ENCODE measurements at places on chromosomes 1 and 21.

GRCh38 chr1:230248016-230248888 lies 177.9 kb downstream of the PGBD5 start:
- no peak for DNase-seq

DNA sequence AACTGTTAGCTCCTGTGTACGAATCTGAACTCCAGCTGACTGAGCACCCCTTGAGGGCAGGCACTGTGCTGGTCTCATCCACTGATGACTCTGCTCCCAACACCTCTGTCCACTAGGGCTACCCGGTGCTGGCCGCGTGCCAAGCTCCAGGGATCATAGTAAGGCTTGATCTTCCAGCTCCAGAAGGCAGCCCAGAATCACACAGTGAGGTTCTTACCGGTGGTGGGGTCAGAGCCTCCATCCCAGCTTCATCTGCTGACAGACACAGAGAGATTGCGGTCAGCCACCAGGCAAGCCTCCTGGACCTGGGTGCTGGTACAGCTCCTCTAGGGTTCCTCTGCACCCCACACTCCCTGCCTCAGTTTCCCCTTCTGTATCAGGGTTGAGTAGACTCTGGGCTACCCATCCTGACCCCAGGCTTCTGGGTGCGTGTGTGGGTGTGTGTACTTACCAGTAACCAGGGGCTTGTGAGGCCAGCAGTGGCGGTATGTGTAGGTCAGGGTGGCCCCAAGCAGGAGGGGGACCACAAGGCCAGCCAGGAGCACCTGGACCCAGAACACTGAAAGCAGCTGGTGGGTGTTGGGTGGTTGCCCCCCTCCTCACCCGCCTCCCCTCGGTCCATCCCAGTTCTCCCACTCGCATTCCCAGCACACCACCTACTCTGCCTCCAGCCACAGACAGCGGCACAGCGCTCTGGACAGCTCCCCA lies 3.4 kb downstream of the TNFRSF25 start:
- no peak for DNase-seq

DNA sequence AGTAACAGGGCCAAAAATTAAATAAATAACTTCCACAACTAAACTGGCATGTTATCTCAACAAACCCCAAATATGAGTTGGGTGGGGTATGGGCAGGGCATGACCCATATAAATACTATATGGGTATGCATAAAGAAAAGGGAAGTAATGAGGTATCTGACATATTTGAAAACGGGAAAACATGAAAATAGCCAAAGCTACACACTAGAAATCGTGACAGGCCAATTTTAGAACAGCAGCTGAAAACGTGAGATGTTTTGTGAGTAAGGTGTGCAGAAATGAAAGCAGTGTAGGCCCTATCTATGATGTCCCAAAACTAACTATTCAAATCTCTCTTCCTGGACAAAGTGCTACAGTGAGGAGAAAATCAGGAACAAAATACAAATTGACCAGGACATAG lies 537.9 kb upstream of the NR5A2 start:
- no peak for DNase-seq

GRCh38 chr1:119838236-119838635 lies 27.0 kb upstream of the REG4 start:
- DNase-seq: no peak

- no peak for DNase-seq
Observed at GRCh38 chr1:206112600-206113301, 4.4 kb downstream of the AVPR1B start.

GRCh38 chr1:207028884-207029650 lies 3.5 kb downstream of the C1orf116 start:
- no peak for DNase-seq

DNA sequence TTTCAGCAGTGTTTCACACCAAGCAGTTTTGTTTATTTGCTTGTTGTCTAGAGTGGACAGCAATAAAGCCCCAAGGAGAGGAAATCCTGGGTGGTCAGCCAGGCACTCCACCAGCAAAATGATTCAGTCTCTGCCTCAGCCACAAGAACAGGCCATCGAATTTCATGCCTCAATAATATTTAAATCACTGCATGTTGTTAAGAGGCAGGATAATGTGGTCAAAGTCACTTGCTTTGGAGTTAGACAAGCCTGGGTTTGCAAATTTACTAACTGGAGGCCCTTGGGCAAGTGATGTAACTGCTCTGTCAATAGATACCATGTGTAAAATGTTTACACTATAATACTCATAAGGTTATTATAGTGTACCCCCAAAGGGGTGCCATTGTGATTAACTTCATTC lies 349.6 kb downstream of the LMO4 start:
- no peak for DNase-seq

DNA sequence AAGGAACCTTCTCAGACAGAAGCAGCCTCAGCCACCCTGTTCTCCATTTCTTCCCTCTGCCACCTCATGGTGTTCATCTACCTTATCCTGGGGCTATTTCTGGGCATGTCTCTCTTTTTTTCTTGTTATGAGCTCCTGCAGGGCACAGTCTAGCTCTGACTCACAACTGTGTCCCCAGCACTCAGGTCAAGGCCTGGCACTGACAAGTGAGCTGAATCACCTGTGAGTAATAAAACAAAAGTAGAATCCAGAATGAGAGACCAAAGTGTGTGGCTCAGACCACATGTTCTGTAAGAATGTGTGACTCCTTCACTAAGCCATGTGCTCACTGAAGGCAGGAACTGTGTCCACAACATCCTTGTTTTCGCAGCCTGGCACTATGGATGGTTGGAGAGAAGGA lies 23.2 kb downstream of the C1orf94 start:
- no peak for DNase-seq

DNA sequence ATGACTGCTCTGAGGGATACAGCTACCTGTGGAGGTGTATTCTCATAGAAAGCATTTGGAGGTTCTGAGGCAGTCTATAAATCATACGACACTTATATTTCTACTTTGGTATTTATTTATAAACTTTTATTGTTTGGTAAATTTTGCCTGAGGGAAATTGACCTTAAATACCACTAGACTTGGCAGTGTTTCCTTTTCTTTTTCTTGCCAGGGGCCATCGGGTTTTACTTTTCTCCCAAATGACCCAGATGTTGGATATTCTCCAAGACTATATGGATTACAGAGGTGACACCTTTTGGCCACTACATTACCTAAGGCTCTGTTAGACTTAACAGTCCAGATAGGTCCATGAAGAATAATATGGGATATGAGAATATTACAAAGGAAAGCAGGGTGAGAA lies 28.2 kb downstream of the CHD1L start:
- DNase-seq: no peak

- no peak for DNase-seq
Observed at GRCh38 chr1:195761104-195761503, 847.1 kb downstream of the KCNT2 start.

GRCh38 chr1:51675177-51675780 lies 58.4 kb downstream of the OSBPL9 start:
- DNase-seq: no peak

DNA sequence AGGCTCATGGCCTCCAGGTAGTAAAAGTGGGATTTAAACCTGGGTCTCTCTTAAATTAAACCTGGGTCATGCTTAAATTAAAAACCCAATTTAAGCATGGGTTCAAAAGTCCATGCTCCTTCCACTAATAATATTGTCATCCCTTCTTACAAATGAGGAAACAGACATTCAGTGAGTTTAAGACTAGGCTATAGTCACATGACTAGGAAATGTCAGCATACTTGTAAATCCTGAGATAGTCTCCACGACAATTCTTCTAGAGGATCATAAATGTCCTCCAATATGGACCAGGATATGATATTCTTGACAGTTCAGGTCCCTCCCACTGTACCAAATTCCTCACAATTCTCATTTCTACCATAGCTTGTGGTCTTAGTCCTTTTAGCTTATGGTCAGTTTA lies 10.5 kb upstream of the IGFN1 start:
- no peak for DNase-seq

GRCh38 chr21:35602811-35603362 lies 457.4 kb downstream of the SETD4 start:
- no peak for DNase-seq

- DNase-seq: no peak
Observed at GRCh38 chr1:113226148-113226547, 153.2 kb downstream of the LRIG2 start.

DNA sequence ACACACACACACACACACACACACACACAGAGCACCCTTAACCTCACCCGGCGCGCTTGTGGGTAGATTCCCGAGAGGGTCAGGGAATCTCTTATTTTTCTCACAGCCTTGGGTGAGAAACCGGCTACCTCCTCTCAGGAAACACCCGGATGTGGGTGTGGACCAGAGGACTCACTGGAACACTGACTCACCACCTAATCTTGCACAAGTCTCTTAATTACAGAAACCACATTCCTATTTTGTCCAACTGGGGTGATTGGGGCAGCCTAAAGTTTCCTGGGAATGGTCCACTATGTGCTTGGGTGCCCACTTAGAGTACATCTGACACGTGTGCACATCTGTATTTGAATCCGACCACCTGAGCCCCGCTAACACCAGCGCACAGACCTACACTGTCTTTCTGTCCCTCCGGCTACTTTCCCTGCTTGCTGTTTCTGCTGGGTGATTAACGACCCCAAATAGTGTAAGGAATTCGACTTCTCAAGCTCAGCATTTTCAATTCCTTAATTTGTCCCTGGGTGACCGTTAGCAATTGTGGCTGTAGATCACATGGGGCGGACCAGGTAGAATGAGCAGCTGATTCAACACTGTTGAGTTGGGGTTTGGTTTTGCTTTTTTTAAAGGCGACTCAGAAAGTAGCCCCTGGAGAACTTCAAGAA lies 14.0 kb upstream of the TBX15 start:
- no peak for DNase-seq

- DNase-seq: peak; percentile 96
Observed at GRCh38 chr1:223707256-223708000, 4.9 kb upstream of the CAPN2 start.

GRCh38 chr1:42040159-42040558 lies 113.1 kb upstream of the GUCA2B start:
- DNase-seq: no peak

DNA sequence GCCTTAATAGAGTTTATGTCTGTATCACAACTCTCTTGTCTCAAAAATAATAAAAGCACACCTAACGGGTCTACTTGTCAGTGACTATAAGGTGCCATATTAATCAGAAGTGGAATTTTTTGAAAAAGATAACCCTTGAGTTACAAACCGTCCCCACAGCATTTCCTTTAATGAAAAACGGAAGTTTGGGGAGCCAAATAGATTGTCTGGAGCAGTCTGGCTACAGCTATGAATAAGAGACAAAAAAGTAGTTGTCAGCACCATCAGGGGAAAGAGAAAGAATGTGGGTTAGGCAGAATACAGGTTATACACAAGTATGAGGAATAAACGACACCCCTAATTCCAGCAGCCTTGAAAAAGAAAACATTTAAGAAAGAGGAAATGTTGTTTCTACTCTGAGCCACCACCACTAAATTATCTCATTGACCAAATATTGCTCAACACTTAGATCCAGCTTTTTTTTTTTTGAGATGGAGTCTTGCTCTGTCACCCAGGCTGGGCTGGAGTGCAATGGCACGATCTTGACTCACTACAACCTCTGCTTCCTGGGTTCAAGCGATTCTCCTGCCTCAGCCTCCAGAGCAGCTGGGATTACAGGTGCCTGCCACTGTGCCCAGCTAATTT lies 29.4 kb upstream of the USP24 start:
- DNase-seq: peak; percentile 19

GRCh38 chr1:93079685-93080141 lies 630 bp downstream of the MTF2 start:
- no peak for DNase-seq

DNA sequence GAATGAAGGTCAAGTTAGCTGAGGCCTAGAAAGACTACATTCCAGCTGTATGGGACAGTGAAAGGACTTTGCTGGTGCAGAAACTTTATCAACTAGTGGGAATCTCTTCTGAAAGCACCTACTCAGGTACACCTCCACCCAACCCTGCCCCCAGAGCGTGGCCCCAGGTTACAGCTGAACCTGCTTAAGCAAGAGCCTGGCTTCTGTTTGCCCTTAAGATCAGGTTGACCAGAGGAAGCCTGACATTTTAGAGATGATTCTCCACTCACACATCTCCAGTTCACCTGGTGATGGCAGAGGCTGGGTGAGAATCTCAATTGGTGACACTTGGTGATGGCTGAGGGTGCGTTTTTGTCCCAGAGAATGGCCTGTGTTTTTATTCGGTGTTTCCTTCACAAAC lies 24.0 kb downstream of the ELAPOR1 start:
- DNase-seq: no peak

Data from AG04449 (cell line).